ENCODE measurements at places on chromosomes 6 and 20. TPM values are rescaled to one million over a fixed set of nuclear protein-coding genes. Genes with fewer than 3 reads are reported as not detected.

CST5 gene
- total RNA-seq, result not detected

TMC2 gene
- total RNA-seq, result not detected

DDO gene
- total RNA-seq, result 0.16 TPM

LY6G6F gene
- not detected for total RNA-seq

ARG1 gene
- total RNA-seq, result not detected
